ENCODE measurements at places on chromosomes 13 and 19. TPM values are rescaled to one million over a fixed set of nuclear protein-coding genes. Genes with fewer than 3 reads are reported as not detected.

DNA sequence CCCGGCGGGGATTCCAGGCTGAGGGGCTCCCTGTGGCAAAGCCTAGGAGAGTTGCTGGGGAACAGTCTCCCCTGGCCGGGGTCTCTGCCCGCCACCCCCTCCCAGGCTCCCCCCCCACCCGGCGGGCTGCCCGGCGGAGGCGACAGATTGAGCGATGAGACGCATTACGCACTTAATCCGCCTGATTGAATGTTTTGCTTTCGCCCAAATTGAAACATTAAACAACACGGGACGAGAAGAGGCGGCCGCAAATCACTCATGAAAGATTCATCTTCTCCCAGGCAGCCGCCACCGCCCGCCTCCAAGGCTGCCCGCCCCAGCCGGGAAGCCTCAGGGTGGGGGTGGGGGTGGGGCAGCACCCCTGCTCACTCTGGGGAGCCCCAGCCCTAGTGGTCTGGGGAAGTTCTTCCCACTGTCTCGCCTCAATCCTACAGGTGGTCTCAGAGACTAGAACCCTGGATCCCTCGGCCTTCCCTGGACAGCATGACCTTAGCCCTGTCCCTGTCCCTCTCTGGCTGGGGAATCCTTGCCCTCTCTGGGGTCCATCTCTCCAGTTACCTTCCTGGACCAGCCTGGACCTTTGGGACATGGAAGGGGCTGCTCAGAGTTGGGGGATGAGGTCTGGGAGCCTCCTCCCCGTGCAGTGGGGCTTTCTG lies 7.6 kb upstream of the ERFL start:
- DNase-seq = no peak

DNA sequence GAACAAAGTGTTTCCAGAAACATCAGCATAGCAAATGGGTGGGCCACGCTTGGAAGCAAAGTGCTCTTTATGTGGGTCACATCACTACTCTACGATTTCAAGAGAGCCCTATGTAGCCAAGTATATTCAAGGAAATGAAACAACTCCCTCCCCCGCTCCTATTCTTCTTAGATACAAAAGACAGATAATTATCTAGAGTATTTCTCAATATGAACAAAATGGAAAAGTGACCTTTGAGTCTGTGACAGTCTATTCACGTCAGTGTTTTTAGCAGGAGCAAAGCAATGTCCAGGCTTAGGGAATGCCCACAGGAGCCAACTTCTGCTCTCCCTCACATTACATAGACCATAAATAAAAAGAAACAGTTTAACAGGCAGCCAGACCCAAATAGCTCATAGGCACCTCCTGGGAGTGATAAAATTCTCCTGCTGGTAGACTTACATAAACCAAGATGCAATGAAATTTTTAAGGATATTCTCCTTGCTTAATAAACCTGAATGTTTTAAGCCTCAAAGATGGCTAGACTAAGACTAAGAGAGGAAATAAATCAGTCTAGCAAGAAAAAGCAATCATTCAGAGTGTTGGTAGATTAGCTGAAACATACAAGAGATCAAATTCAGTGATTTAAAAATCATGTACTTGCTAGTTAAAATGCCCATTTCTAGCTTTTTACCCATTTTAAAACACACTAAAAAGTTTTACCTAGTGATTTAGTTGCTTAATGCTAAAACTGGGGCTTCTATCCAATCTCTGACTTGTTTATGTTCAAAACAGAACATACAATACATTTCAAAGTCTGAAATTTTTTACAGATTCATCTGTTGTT lies 182.8 kb downstream of the RGCC start:
- no peak for DNase-seq

GRCh38 chr13:77714119-77714755 lies 16.8 kb downstream of the SLAIN1 start:
- DNase-seq = no peak

- DNase-seq = no peak
Measured at GRCh38 chr19:37872383-37872782, 34.0 kb downstream of the WDR87 start.

The S1PR5 gene
- 1.2 TPM for total RNA-seq

GRCh38 chr19:49848938-49849337 lies 2.0 kb upstream of the PTOV1 start:
- DNase-seq = no peak

The MCF2L gene
- total RNA-seq = 78.7 TPM

GRCh38 chr13:75016225-75016624 lies 465.7 kb downstream of the TBC1D4 start:
- DNase-seq = no peak

- no peak for DNase-seq
Measured at GRCh38 chr13:92500192-92500591, 726.4 kb upstream of the GPC6 start.

DNA sequence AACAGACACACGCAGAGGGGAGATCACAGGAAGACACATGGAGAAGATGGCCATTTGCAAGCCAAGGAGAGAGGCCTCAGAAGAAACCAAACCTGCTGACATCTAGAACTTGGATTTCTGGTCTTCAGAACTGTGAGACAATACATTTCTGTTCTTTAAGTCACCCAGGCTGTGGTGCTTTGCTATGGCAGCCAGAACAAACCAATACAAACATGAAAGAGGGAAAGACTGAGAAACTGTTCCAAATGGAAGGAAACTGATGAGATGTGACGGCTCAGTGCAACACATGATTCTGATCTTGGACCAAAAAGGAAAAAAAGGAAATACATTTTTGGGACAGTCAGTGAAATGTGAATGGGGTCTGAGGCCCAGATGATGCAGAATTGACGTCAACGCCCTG lies 30.2 kb upstream of the SACS start:
- no peak for DNase-seq

GRCh38 chr19:19657397-19657783 lies 6.1 kb downstream of the ATP13A1 start:
- DNase-seq = no peak

The VSTM1 gene
- total RNA-seq = 3.6 TPM

DNA sequence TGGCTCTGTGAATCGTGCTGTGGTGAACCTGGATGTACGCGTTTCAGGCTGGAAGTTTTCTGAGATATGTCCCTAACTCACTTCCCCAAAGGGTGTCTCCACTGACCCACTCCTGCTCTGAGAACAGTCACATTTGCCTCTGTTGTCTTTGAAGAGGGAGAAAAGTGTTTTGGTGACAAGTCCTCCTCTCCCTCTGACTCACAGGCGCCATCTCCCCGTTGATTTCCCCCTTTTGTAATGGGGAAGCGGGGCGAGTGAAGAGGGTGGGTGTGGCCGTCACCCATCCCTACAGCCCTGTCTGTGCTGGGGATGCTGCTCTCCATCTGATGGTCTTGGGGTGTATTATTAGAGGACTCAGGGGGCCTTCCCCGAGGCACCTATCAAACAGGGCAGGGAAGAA lies 9.6 kb downstream of the APC2 start:
- no peak for DNase-seq

The MTUS2 gene
- 0.09 TPM for total RNA-seq

DNA sequence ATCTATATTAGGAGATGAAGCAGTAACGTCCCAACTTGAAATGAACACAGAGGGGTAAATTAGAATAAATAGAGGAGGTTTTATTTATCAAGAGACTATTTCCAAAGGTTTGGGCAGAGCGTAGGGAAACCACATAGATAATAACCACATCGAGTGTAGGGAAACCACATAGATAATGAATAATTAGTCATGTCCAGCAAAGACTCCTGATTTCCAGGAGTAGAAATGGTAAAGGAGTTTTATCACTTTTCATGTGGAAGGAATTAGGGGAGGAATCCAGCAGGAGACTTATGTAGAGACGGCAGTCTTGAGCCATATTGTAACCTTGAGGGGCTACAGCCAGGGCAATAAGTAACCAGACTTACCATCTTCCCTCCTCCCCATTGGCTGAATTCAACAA lies 136.3 kb upstream of the CSNK1A1L start:
- DNase-seq = no peak

The CPB2 gene
- 16.7 TPM for total RNA-seq

The MAMSTR gene
- 1.3 TPM for total RNA-seq

The COL5A3 gene
- 10.3 TPM for total RNA-seq

DNA sequence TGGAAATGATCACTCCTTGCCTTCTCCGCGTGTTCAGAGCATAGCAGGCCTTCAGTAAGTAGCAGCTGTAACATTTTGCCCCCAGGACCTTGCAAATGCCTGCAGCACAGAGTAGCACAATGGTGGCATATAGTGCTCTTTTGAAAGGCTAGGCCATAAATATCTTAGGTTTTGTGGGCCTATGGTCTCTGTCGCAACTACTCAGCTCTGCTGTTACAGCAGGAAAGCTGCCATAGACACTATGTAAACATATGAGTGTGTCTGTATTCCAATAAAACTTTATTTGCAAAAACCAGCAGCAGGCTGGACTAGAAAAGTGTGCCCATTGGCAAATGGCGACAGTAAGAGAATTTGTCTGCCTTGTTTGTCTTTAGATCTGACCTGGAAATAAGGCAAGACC lies 9.4 kb downstream of the ITPKC start:
- DNase-seq = no peak

DNA sequence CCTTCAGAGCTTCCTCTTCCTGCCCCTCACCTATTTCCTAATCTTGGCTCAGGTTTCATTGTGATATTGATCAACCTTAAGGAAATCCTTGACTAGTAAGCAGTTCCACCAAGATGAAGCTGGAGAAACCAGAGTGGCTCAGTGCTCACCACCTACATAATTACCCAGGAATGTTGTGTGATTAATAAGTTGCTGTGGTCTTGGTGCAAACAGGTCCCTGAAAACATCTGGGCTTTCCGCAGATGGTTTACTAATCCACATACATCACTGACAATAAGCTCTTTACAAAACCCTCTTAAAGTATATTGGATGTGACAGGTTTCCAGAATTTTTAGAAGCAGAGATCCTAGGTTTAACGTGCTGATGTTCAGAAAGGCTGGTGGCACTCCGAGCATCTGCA lies 8.6 kb upstream of the SERP2 start:
- no peak for DNase-seq

- peak; percentile 100 for DNase-seq
Measured at GRCh38 chr19:44845612-44846454, at the start of gene NECTIN2. NECTIN2 (plus strand) TSS chr19:44846297; CDS start chr19:44846526, 229 bp downstream.

DNA sequence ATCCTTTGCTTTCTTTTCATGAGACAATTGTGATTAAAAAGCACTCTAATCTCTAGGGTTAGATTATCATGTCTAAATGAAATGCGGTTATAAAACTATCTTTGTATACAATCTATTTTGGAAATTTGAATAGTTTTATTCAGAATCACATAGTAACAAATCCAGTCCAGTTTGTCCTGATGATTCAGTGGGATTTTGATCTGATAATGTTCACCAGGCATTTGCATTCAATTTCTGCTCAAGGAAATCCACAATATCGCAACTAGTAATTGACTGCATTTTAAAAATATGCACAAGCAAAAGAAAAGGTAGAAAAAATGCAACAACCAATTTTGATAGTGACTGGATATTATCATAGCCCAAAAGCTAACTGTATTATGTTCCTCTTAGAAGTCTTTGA lies 63.8 kb downstream of the ITGBL1 start:
- DNase-seq = no peak

The SOX1 gene
- total RNA-seq = not detected

- no peak for DNase-seq
Measured at GRCh38 chr19:30175987-30176386, 196.2 kb upstream of the ZNF536 start.

GRCh38 chr13:22227895-22228294 lies 557.0 kb downstream of the FGF9 start:
- DNase-seq = no peak

- DNase-seq = no peak
Measured at GRCh38 chr19:19276386-19276785, 3.3 kb upstream of the TM6SF2 start.

The PSG6 gene
- not detected for total RNA-seq
